ENCODE measurements at places on chromosomes 3 and 15. TPM values are rescaled to one million over a fixed set of nuclear protein-coding genes. Genes with fewer than 3 reads are reported as not detected.
A peak's percentile ranks its signal among the peaks of the same experiment; 100 is the strongest.

Gene PTX3
- 0.27 TPM for total RNA-seq

Gene CYP8B1
- not detected for total RNA-seq

Gene SERF2
- 810 TPM for total RNA-seq

Gene CACNA2D2
- total RNA-seq: 2.1 TPM

- no peak overlapping the region for H3K27ac ChIP-seq
- no peak overlapping the region for H3K4me3 ChIP-seq
- H3K4me1 ChIP-seq: no peaks in the 10 kb centered on the region
- peaks cover 26% of the 10 kb centered on the region for H3K27me3 ChIP-seq
- DNase-seq: no peak
These were observed 9.2 kb downstream of the CTXND1 start for GRCh38 chr15:80242802-80243201.

DNA sequence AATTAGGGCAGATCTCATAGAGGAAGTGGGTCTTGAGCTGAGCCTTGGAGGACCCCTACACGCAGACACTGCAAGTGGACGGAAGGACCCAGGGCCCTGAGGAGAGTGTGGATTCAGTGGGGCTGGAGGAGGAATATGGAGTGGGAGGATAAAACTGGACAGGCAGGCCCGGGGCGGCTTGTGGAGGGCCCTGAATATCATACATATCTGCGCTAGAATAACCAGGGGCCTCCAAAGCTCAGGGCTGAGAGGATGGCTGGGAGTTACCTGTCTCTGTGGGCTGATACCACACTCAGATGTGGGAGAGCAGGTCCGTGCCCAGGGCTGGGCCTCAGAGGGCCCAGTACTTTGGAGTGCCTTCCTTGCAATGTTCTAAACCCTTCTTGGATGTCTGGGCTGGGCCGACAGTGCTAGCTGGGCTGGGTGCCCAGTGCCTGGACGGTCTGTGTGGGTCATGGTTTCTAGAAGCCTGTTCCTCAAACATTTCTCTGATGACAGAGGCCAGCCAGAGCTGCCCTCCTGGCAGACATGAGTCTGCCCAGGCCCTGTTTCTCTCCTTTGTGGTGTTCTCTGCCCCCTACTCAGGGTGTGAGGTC lies 29.6 kb downstream of the CHRD start:
- H3K27ac ChIP-seq: no peak overlapping the region
- no peaks in the 10 kb centered on the region for H3K4me1 ChIP-seq
- H3K27me3 ChIP-seq: no peaks in the 10 kb centered on the region

GRCh38 chr15:62824111-62825015 lies 218.2 kb upstream of the TPM1 start:
- H3K36me3 ChIP-seq: no peaks in the 10 kb centered on the region
- no peak overlapping the region for H3K4me3 ChIP-seq
- no peak for DNase-seq
- no peaks in the 10 kb centered on the region for H3K27me3 ChIP-seq
- no peaks in the 10 kb centered on the region for H3K4me1 ChIP-seq
- no peak overlapping the region for H3K27ac ChIP-seq

- H3K27me3 ChIP-seq: no peaks in the 10 kb centered on the region
- H3K36me3 ChIP-seq: no peaks in the 10 kb centered on the region
- H3K4me1 ChIP-seq: no peaks in the 10 kb centered on the region
- no peak overlapping the region for H3K27ac ChIP-seq
- no peak overlapping the region for H3K4me3 ChIP-seq
These were observed 48.1 kb downstream of the STXBP5L start for GRCh38 chr3:120956143-120956542.

- peak overlapping the region; percentile 92 for H3K27ac ChIP-seq
- H3K36me3 ChIP-seq: peaks cover 5% of the 10 kb centered on the region
- peak; percentile 57 for DNase-seq
- peaks cover 26% of the 10 kb centered on the region for H3K27me3 ChIP-seq
- H3K4me3 ChIP-seq: peak overlapping the region; percentile 91
These were observed 7.2 kb downstream of the EOMES start for GRCh38 chr3:27714692-27715453.
